ENCODE measurements at places on chromosomes 5 and 9.

DNA sequence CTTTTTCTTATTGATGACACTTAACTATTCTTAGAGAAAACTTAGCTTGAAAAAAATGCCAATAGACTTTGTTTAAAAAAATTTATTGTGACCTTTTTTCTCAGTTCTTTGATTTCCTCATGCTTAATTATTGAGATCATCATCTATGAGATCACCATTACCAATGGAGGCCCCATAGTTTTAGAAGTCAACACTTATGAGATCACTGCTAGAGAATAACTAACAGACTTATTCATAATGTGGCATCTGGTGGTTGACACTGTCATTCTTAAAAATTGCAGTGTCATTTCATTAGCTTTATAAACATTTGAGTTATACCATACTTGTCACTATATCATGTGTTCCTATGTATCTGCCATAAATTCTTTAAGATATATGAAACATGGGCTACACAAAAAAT, 14.9 kb upstream of the FEM1C start:
- DNase-seq = no peak

DNA sequence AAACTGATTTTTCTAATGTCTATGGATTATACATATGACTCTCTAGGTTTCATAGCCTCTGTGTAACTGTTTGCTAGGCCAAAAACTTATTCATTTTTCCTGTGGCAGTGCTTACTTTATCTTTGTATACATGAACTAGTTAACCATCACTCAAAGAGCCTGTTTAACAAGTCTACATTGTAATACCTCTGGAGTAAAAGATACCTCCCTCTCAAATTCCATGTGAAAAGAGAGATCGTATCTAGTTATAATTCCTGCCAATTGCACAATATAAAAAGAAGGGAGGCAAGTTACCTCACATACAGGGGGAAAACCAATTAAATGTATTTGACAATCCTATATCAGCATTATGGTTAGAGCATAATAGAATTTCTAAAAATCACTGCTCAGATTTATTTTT, 271.9 kb upstream of the ST8SIA4 start:
- DNase-seq = no peak

DNA sequence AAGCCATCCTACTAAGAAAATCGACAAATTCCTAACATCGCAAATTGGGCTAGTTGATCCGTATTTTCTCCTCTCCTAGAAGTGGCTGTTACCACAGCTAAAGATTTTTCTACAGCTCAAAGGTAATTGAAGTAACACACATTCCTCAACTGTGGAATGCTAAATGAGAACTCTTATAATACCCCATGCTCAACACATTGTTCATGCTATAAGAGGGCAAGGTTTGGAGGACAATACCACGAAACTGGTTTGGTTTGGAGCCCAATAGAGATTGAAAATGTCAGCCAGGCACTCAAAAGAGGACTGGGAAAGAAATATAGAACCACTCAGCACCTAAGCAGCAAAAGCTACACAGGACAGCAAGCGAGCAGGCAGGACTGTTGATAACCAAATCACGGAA, 10.1 kb downstream of the TXN start:
- no peak for DNase-seq

DNA sequence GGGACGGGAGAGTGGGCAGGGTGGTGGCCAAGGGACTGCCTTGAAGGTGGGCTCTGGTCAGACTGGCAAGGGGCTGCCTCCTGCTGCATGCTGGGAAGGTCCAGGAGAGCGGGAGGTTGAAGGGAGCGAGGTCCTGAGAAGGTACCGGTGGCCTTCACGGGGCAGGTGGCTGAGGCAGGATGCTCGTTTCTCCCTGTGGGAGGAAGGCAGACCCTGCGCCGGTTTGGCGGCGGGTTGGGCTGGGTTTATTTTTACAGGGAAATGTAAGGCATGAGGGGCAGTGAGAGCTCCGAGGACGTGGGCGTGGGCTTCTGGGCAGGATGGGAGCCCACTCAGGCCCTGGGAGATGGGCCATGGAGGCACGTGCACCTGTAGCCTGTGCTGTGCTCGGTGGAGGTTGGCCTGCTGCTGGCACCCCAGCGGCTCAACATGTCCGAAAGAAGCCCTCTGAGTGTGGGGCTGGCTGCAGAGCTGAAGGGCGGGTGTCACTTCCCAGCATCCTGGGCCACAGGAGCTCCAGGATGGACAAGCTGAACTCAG, 27.3 kb downstream of the IER5L start:
- no peak for DNase-seq

DNA sequence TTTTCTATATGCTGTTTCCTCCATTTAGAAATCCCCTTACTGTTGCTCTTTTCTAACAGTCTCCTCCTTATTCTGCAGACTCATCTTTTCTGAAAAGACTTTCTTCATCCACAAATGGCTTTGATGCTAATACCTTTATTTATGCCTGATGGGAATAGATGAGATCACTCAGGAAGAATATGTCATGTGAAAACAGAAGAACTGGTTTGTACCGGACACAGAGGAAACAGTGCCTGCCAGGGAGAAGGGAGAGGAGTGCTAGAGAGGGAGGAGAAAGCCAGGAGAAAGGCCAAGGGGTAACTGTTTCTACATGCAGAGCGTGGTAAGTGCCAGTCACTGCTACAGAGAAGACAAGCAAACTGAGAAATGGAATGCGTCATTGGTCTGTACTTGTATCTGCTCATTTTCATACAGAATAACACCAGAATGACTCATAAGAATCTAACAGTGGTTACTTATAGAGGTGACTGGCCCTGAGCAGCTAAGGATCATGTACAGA, 45.9 kb upstream of the PJA2 start:
- DNase-seq = no peak
